Kidney epithelial cell (primary cell): ENCODE measurements at places on chromosomes 3 and 15.

GRCh38 chr3:2927259-2927658 lies 182.9 kb downstream of the IL5RA start:
- no peak for DNase-seq

DNA sequence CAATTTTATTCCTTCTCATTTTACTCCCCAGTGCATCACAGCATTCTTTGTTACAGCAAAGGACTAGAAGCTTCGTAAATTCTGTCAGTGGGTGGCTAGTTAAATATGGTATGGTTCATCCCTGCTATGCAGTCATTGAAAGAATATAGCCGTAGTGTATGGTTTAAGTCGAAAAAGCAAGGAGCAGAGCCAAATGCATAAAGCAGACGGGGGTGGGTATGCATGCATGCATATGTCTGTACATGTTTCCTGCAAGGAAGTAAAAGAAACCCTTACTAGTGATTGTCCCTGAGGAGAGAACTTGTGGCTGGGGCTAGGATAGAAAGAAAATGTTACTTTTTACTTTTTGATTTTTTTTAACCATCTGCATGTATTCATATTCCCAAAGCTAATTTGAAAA lies 19.9 kb downstream of the RBP2 start:
- DNase-seq = no peak

DNA sequence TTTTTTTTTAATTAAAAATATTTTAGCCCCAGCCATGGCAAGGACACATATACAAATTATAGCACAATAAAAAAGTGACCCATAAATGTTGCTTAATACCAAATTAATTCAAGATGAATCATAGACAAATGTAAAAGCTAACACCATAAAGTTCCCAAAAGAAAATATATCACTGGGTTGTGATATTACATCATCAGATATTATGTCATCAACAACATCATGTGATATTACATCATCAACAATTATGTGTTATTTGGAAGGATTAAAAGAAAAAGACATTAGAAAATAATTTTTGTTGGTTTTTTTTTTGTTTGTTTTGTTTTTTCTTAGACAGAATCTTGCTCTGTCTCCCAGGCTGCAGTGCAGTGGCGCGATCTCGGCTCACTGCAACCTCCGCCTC lies 34.5 kb upstream of the ABHD10 start:
- DNase-seq = no peak

- no peak for DNase-seq
Observed at GRCh38 chr3:124850212-124850611, 37.0 kb downstream of the ITGB5 start.

GRCh38 chr3:71069797-71070196 lies 513.7 kb downstream of the FOXP1 start:
- no peak for DNase-seq

GRCh38 chr15:52100807-52101442 lies 11.7 kb downstream of the BCL2L10 start:
- DNase-seq = peak; percentile 69

DNA sequence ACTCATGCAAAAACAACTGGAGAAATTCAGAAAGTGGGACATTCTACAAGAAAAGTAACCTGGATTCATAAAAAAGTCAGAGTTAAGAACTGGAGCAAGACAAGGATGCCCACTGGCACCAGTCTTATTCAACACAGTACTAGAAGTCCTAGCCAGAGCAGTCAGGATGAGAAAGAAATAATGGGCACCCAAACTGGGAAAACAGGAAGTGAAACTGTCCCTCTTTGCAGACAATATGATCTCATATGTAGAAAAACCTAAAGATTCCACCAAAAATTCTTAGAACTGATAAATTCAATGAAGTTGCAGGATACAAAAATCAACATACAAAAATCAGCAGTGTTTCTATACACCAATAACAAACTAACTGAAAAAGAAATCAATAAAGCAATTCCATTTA lies 37.4 kb downstream of the TXNRD3 start:
- DNase-seq = no peak

DNA sequence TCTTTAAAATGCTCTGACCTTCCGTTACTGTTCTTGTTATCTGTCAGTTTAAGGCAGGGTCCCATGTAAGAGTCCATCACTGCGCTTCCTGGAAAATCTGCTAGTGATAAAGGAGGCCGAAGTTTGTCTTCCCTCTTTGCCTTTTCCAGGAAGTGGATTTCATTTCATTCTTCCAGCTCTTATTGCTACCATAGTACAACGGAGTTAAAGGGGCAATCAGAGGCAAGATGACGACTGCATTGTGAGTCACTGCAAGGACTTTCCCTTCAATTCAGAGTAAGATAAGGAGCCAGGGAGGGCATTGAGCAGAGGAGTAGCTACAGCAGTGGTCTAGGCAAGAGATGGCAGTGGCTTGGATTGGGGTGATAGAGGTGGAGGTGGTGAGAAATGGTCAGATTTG lies 17.2 kb upstream of the DET1 start:
- no peak for DNase-seq

GRCh38 chr3:127820221-127820825 lies 2.0 kb downstream of the MGLL start:
- peak; percentile 65 for DNase-seq

DNA sequence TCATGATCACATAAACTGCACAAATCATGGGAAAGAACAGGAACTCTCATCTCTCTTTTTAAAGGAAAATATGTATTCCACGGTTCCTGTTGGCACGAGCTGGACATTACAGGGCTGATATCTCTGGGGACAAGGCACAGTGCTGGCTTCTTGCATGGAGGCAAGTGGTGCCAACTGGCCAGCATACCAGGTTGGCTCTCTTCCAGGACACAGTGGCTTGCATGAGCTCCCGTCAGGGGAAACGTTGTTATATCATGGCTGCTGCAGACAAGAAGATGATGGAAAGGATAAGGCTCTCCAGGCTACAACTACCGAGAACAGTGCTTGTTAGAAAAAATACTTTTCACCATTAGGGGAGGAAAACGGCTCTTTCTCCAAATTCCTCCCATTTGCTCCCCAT lies 283.9 kb downstream of the RORA start:
- no peak for DNase-seq

DNA sequence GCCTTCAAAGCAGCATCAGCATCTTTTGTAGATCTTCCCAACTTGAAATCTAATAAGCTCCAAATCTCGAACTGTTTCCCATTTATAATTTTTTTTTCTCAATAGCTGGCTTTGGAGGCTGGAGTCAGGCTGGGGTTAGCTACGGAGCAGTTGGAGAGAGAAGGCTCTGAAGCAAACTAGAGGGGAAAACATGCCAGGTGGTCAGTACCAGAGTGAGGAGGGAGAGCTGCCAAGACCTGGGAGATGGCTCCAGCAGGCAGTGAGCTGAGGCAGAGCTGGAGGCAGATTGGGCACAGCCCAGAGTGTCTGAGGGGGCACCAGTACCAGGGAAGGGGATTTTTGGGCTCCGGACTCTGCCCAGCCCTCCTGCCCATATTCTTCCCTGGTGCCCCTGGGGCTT lies 311.2 kb downstream of the RPLP1 start:
- no peak for DNase-seq

DNA sequence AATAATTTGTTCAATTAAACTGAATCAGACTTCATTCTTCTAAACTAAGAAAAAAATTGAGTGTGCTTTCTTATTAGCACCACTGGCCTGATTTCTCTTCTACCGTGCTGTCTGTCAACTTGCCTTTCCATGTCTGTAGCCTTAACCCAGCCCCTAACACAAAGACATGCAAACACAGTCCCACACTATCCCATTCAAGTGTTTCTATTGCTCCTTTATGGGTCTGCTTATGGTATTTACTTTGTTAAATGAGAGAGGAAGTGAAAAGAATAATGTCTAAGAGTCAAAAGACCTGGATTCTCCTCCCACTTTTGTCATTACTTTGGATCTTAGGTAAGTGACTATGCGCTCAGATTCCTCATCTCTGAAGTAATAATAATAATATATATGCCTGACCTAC lies 55.3 kb downstream of the GTF2E1 start:
- no peak for DNase-seq

- peak; percentile 49 for DNase-seq
Observed at GRCh38 chr3:172142051-172142863, 102.9 kb downstream of the FNDC3B start.

DNA sequence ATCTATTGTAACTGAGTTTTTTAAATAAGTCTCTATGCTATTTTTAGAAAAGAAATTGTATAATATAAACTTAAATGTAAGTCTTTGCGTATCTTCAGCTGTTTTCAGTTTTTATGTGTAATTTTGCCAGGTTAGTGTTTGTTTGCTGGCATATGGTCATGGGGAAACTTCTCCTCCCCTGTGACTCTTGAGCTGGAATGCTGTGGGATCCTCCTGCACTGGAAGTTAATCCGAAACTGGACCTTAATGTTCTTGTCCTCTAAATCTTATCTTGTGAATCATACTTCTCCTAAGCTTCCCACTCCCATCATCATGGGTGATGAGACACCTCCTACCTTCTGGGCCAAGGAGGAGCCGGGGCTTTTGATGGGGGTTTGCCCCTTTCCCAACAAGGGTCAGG lies 52.4 kb upstream of the CHST2 start:
- no peak for DNase-seq

DNA sequence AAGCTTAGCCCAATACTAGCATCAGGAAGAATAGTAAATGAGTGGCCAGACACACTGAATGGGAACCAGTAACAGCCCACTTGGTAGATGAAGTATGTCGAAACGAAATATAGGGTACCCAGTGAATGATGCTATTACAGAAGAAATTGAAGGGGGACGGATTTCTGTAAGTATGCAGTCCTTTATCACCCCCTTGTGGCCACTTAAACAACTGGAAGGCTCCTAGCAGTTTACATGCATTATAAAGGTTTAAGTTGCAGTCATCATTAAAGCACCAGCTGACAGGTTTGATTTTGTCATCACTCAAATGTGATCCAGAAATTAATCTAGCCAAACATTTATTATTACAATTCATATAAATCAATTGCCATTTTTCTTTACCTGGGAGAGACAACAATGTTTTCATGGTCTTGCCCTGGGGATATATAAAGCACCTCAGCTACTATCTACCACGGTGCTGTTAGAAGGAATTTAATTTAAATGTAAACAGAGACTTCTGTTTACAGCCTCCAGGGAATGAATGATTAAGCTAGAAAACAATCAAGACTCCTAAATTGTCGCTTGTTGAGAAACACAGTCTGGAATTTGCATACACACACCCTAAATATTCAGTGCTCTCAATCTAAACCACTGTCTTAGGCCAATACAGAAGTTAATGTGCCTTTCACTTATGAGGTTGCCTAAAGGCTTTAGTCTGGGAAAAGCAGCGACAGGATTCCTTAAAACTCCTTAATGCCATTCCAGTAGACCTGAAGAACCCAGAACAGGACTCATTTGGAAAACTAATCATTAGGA lies 7.8 kb downstream of the EIF1B start:
- DNase-seq = no peak

DNA sequence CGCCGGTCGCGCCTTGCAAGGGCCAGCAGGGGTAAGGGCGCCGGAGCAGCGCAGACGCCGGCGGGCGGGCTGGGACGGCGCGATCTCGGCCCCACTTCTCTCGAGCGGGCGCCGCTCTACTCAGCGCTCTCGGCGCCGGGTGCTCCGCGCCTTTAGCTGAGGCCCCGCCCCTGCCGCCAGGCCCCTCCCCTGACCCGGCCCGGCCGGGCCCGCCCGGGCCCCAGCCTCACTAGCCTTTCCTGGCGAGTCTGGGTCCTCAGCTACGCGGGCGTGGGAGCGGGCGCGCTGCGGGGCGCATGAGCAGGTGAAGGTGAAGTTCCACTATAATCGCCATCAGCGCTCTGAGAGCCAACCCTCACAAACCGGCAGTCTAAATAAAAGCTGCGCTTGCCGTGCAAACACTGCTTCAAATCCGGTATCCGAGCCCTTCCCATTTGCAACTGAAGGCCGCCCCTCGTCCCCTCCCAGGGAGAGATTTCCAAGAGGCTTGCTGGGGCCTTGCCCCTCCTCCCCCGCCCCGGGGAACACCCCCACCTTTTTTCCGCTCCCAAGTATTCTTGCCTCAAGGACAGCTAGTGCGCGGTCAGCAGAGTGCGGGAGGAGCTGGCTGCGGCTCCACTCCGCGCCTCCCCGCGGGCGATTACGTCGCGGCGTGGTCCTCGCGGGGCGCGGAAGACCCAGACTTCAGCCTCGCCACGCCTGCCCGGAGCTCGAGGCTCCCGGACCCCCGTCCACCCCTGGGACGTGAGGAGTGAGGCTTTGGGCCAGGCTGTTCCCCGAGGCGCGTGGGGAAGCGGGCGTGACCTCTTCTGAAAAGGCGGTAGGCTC lies at the start of gene RPP25:
Gene RPP25, minus strand, starts transcription at position 125 of the 828 bp plus-strand sequence. CDS start 189 bp downstream, outside the sequence.
- DNase-seq = peak; percentile 52

DNA sequence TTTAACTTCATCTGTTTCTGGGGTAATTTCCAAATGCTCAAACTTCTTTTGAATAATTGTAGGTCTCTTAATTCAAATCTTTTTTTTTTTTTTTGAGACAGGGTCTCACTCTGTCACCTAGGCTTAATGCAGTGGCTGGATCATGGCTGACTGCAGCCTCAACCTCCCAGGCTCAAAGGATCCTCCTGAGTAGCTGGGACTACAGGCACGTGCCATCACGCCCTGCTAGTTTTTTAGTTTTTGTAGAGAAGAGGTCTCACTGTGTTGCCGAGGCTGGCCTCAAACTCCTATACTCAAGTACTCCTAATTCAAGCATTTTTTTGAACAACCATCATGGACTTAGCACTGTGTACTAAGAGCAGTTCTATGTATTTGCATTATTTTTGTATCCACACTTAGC lies 3.8 kb upstream of the SIAH2 start:
- no peak for DNase-seq

GRCh38 chr3:145134738-145135137 lies 1026.2 kb downstream of the PLOD2 start:
- no peak for DNase-seq

DNA sequence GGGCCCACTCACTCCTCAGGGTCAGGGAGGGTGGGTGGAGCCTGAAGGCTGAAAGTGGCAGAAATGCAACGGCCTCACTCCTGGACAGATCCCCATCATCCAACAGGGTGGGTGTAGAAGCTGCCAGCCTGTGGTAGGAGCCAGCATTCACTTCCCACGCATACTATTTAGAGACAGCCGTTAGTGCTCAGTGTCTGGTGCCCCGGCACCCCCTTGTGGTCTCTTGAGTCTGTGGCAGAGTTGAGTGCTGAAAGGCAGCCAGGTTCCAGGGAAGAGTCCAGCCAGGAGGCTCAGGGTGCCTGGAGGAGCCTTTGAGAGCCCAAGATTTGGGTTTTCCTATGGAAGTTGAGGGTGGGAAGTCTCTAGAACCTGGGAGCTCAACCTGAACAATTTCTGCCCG lies 2.1 kb upstream of the GNAT1 start:
- DNase-seq = peak; percentile 54

DNA sequence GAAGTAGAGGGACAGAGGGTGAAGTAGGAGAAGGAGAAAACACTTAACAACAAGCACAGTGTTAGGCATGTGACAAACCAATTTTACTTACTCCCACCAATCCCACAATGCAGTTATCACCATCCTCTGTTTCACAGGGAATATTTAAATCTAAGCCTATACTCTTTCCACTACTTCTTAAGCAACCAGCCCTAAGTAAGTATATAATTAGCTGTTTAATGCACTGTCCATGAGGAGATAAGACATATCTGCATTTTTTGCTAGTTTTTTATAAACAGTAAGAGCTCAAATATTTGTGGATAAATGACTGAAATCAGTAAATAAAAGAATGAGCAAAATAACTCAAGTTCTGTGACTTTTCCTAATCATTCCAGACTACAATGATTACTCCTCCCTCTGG lies 62.7 kb downstream of the GSK3B start:
- DNase-seq = no peak

GRCh38 chr3:128949158-128949557 lies 44.7 kb downstream of the CFAP92 start:
- no peak for DNase-seq
